ENCODE measurements at places on chromosomes 12 and 14.

DNA sequence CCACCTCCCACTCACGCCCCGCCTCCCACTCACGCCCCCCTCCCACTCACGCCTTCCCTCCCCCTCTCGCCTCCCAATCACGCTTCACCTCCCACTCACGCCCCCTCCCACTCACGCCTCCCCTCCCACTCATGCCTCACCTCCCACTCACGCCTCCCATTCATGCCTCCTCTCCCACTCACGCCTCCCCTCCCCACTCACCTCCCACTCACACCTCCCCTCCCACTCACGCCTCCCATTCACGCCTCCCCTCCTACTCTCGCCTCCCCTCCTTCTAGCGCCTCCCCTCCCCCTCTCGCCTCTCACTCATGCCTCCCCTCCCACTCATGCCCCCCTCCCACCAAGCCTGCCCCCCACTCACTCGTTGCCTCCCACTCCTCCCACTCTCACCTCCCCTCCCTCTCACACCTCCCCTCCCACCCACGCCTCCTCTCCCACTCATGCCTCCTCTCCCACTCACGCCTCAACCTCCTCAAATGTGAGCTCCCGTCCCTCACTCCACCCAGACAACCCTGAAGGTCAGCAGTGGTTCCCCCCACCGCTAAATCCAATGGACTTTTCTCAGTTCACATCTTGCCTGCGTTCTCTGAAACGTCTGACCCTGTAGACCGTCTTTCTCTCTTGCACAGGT lies 39.8 kb downstream of the TMEM63C start:
- no peak for DNase-seq

- DNase-seq = no peak
These were observed 275.5 kb downstream of the ALG10 start for GRCh38 chr12:34297790-34298164.

- DNase-seq = no peak
These were observed 2.1 kb upstream of the B4GALNT3 start for GRCh38 chr12:457676-458075.

- DNase-seq = no peak
These were observed 25.6 kb downstream of the SYNE3 start for GRCh38 chr14:95490727-95491451.

- DNase-seq = no peak
These were observed 222.0 kb downstream of the ANO2 start for GRCh38 chr12:5723071-5723470.
